ENCODE measurements at places on chromosomes 1 and 21.

GRCh38 chr1:7384679-7385078 lies 386.4 kb upstream of the VAMP3 start:
- DNase-seq: no peak

- DNase-seq: no peak
Measured at GRCh38 chr1:166933633-166934032, 41.7 kb downstream of the ILDR2 start.

DNA sequence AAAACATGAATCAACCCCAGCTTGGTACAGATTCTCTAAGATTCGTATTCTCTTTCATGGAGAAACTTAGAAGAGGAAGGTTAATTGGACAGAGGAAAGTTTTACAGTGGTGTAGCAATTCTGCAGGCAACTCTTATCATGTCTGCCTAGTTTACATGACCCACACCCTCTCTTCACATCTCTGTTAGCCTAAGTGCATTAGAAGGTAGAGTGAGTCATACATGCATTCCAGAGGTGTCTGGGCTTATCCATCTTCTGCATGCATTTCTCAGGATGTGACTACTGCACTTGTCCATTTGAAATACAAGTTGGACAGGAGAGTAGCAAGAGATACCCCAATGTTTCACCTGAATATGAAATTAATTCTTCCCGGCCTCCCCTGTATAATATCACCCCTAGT lies 578.4 kb upstream of the NCAM2 start:
- no peak for DNase-seq

GRCh38 chr1:81340239-81340638 lies 460.5 kb upstream of the ADGRL2 start:
- no peak for DNase-seq

DNA sequence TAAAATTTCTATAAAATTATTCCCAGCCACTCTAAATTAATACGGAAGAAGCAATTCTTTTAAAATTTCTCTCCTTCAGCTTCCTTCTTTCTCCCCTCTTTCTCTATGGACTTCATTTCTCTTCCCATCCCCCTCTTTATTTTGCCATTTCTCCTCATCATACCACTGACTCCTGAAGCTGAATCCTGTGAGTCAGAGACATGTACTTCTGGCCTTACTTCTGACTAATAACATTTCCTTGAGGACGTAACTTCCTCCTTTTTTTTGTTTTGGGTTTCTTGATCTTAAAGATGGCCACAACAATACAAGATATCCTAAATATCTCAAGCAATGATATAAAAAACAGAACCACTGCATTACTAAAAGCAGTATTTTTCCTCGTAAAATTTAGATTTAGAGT lies 63.6 kb upstream of the DENND1B start:
- no peak for DNase-seq

DNA sequence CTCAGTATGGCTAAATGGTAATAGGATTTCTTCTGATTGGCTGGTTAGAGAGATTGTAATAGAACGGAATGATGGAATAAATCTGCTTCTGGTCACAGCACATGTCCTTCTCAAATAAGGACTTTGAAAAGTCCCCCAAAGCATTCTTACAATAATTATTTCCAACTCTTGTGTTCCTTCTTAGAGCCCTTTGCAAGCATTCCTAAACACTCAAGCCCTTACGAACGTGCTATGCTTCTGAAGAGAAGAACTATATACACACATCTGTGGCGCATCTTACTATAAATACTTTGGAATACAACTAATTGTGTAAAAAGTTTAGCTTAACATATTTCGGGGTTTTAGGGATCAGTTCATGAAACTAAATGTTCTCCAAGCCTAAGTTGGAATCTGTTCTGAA lies 25.6 kb downstream of the CLIC4 start:
- no peak for DNase-seq

DNA sequence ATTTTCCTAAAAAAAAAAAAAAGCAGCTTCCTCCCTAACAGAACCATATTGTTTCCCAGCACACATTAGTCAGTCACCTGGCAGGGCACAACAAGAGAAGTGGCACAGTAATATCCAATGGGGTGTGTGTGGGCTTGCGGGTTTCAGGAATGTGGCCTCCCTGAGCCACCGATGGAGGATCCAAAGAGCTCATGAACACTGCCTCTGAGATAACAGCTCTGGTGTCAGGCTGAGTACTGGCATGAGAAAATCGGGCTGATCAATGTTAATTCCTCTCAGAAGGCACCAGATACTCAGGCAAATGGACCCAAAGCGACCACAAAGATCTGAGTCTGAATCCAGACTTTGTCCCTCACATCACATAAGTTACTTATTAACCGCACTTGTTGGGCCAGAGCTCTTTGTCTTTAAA lies 2.2 kb upstream of the LYPD8 start:
- no peak for DNase-seq

DNA sequence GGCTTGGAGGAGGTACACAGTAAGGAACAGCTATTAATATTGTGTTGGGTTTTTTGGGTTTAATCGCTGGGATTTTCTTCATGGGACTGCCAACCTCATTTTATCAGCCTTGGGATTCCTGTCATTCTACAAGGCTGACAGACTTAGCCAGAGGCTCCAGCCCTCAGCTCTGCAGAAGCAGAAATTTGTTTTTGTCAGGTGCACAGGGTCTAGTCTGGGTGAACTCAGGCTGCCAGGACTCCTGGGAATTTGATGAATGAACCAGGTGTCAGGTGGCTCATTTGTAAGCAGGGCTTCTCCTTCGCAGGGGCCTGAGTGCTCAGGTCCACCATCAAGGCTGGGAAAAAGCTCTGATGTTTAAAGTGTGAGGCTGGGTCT lies 11.5 kb upstream of the ZNF362 start:
- DNase-seq: no peak

DNA sequence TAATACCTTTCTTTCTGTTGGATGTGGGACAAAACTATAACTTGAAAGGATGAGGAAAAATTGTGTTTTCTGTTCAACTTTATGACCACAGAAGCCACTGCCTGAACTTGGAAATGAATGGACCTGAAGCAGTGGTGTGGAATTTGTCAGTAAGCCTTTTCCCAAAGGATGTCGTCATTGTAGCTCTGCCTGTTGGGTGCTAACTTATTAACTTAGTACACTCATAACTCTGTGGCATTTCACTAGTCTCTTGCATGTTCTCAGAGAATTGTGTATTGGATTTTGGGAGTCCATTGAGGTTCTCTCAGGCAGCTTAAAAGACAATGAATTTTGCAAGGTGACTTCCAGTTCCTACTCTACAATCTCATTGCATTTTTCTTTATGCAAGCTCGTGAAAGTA lies 49.6 kb downstream of the KCNK2 start:
- no peak for DNase-seq

DNA sequence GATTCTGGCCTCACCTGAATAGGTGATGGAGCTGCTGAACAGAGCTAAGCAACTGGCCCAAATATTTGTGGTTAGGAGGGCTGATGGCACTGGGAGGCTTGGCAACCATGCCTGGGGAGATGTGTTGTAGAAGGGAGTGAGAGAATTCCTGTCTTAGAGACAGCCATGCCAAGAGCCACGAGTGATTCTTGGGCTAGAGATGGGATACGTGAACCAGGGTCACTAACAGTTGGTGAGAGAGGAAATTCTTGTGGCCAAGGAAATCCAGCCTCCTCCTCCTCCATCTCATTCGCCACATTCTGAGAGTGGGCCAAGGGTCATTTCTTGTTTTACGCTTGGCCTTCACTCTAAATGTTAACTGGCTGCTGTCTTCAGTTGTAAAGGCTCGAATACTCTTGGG lies 46.3 kb downstream of the NGF start:
- DNase-seq: no peak

GRCh38 chr1:9167638-9168037 lies 38.7 kb upstream of the GPR157 start:
- peak; percentile 35 for DNase-seq

- DNase-seq: no peak
Measured at GRCh38 chr1:202113690-202114300, 8.9 kb upstream of the GPR37L1 start.

DNA sequence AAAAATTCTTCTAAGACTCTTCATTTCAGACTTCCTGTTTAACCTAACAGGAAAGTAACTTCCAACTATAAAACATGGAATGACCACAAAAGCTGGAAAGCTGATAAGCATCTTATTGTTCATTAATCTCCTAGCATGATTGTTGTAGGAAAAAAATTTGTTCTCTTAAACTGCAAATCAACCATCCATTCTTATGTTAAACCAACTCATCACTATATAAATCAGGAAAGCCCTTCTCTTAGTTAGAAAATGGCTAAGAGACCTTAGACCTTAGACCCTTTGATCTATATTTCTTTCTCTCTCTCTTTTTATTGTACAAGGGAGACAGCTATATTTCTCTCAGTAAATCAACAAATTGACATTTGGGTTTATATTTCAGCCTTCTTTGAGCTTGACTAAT lies 101.4 kb downstream of the UBE2U start:
- no peak for DNase-seq

GRCh38 chr1:238642231-238642630 lies 744.1 kb upstream of the CHRM3 start:
- DNase-seq: no peak

GRCh38 chr21:33655588-33656221 lies 13.4 kb downstream of the ITSN1 start:
- no peak for DNase-seq

DNA sequence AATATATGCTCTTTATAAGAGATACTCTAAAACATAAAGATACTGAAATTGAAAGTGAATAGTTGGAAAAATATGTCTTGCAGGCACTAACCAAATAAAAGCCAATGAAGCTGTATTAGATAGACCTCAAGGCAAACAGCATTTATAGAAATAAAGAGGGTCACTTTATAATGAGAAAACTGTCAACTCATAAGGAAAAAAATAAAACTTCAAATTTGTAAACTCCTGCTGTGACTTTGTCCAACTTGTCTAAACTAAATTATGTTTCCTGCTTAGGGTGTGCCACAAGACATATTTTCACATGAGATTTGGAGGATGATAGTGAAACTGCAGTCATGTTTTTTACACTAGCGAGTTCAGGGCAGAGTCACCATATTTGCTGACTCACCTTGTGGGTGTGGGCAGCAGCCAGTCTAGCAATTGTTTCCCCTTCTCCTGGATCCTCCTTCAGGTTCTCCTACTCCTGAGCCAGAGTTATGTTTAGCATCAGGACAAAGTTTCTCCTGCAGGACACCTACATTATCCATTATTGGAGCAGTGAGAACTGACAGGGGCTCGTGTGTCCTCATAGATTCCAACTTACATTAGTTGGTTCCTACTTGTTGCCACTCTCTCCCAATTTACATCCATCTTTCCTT lies 43.8 kb downstream of the CD53 start:
- DNase-seq: no peak

- no peak for DNase-seq
Measured at GRCh38 chr1:208043691-208044181, 132.8 kb upstream of the CD34 start.

- peak; percentile 64 for DNase-seq
Measured at GRCh38 chr1:211259638-211260126, 516 bp downstream of the RCOR3 start.

DNA sequence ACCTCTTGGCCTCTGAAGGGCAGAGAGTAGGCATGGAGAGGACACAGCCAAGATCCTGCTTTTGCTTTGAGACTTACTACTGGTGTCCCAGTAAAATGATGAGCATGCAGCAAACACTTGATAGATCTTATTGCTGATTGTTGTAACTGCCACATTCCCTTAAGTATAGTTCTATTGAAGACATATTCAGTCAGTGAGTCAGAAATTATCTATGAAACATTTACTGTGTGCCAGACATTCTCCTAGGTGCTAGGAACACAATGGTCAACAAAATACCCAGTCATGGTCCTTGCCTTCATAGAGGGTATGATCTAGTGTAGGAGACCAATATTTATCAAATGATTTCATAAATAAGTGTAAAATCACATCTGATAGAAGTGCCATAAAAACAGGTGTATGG lies 13.6 kb downstream of the STYXL2 start:
- no peak for DNase-seq

DNA sequence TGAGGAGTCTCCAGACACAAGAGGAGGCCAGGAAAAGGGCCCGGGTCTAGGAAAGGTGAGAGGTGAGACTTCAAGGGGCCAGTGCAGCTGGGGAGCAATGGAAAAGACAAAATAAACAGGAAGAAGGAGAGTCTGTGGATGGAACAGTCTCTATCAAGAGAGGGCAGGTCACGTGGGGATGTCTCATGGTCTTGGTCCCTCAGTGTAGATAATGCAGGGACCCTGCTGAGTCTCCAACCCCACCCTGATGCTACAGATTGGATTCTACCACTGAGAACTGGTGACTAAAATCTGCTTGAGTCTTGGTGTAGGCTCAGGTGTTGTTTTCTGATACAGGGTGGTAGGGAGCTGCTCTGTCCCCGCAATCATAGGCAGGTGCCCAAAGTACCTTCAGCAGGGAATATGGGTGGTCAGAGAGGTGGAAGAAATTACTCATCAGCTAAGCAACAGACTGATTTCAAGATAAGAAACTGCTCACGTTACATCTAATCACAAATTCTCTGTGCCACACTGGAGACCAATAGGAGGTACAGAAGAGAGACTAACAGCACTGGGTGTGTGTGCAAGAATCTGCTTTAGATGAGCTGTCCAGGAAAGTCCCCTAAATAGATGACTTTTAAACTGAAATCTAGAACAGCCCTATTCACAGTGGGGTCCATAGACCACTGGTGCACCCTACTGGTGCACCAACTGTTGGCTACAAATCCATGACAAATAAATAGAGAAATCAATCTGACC lies 101.5 kb upstream of the TLR5 start:
- no peak for DNase-seq

GRCh38 chr1:84959294-84959693 lies 37.6 kb downstream of the MCOLN2 start:
- DNase-seq: no peak

DNA sequence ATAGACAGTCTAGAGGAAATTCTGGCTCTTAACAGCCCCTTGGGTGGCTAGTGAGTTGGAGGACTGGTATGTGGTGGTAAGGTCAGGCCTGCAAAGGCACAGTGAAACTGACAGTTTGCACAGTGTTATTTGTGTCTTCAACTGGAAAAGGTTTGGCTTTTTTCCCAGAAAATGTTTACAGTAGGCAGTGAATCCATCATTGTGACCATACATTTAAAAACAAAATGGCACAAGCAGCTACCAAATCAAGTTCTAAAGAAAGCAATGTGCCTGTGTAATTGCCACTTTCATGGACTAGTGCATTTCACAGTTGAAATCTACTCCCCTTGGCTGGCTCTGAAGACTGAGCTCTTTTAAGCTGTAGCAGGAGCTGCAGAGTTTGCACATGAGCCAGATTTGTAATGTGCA lies 24.8 kb downstream of the ATPAF1 start:
- no peak for DNase-seq

GRCh38 chr1:116498789-116499628 lies 71.8 kb downstream of the CD58 start:
- DNase-seq: no peak

DNA sequence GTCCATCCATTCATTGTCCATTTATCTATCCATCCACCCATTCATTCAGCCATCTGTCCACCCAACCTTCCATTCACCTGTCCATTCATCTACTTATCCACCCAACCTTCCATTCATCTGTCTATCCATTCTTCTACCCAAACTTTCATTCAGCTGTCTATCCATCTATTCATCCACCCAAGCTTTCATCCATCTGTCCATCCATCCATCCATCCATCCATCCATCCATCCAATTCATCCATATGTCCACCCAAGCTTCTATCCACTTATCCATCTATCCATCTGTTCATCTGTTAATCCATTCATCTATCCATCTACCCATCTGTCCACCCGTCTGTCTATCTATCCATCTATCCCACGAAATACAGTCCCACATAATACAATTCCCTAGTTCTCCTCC lies 21.6 kb upstream of the MAN1C1 start:
- DNase-seq: no peak

GRCh38 chr1:109025694-109026093 lies 16.2 kb downstream of the WDR47 start:
- no peak for DNase-seq
